ENCODE measurements at places on chromosomes 4 and X.

DNA sequence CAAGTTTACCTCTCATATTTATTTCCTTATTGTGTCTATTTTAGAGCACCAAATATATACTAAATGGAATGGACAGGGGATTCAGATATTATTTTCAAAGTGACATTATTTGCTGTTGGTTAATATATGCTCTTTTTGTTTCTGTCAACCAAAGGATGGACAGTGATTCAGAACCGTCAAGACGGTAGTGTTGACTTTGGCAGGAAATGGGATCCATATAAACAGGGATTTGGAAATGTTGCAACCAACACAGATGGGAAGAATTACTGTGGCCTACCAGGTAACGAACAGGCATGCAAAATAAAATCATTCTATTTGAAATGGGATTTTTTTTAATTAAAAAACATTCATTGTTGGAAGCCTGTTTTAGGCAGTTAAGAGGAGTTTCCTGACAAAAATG is 6.2 kb downstream of the FGB start:
- no peak for DNase-seq

DNA sequence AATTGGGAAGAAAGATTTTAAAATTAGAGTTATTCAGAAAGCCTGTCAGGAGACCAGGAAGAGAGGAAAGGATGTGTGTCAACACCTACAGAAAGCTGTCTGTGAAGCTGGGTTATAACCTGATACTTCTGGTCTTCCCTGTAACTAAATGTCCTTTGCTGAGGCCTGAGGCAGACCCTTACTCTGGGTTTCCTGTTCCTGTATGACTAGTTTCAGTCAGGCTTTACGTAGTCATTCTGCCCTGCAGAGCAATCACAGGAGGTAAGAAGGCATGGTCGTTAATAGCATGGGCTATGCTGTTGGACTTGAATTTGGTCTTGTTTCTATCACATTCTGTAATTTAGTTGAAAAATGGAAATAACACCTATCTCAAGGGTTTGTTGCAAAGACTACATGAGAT is 110.5 kb upstream of the IGFBP7 start:
- DNase-seq, result no peak

DNA sequence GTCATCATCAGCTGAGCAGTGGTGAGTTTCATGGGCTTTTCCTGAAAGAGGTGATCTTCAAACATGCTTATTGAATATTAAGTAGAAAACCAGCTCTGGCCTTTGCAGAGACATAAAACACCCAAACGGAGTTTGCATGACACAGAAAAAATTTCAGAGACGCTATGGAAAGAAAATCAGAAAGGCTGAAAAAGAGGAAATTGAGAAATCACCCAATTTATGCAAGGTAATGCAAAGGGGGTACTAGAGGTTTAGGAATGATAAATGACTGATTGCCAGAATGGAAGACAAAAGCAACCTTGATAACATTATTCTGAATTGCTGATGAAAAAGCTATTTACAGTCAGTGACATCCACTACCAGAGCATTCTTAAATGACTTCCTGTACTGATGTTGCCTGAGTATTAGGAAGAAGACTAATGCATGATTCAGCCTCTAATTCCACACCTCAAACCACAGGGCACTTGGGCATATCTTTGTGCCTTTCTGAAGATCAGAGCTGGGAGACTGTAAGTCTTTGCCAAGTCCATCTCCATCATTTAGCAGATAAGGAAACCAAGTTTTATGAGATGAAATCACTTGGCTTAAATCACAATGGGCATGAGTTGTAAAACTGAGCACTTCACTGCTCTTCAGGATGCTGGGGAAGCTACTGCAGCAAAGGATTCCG is 565.7 kb downstream of the PPARGC1A start:
- no peak for DNase-seq

DNA sequence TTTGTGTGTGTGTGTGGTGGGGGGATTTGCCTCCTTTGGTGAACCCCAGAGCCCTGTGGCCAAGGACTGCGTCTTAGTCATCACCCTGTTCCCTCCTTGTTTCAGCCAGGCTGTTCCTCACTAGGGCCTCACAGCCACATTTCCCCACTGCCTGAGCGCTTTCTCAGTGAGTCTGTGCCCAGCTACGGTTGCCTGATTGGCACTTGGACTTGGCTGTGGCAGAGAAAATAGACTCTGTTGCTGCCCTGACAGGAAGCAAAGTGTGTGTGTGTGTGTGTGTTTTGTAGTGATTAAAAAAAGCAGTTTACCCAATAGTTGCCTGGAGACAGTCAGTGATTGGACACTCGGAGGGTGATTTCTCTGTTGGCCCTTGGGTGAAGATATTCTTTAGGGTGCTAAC is 113.0 kb downstream of the UCHL1 start:
- DNase-seq, result no peak

DNA sequence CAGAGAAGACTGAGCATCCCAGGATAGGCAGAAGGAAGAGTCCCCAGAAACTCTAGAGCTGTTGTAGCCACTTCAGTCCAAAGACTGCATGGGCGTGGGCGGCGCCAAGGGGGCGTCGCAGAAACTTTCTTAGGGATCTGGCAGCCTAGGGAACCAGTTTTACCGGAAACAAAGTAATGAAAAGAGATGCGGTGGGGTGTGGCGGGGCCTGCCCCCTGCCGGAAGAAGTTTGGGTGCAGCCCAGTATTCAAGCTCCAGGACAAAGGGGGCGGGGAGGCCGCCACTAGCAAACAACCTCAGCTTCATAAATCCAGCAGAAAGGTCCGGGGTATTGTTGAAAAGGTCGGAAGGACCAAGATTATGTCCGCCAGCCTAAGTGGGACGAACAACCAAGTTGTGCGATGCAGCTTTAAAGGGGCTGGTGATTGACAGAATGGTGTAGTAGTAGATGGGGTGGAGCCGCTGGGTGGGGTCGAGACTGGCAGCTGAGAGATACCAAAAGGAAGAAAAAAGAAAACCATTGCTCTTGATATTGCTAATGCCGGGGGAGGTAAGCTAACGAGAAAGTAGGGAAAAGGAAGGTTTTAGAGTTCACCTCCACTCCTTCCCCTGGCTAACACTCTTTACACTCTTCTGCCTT is 190.5 kb downstream of the RRAGB start:
- DNase-seq, result no peak

DNA sequence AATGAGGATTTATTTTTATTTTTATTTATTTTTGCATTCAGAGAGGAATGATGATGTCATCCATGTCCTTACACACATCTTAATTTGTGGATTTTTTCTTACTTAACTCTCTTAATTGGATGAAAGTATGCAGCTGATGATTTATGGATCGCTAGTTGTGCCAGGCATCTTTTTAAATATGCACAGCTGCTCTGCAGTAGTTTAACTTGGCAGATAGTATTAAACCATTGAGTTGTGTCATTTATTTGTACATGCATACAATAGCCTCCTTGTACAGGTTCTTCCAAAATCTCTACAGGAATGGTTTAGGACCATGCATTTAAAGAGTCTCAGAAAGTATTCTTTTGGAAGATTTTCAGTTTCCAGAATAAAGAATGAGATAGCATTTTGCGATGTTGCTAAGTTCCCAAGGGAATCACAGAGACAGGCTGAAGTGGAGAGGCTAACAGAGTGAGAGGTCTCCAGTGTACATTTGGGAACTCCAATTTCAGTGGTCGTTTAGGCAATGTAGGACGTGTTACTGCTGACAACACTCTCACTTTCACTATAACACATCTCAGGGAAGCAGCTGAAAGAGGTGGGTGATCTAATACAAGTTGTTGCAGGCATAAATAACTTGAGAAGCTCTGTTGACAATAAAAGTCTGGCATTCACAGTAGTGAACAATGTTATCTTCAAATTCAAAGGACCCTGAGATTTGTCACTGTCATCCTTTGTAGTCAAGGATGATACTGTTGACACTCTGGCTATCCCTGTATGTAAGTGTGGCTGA is 49.9 kb upstream of the SCRG1 start:
- no peak for DNase-seq

- no peak for DNase-seq
These were observed 108.8 kb upstream of the MYOZ2 start for GRCh38 chr4:119026662-119027444.

GRCh38 chr4:25236971-25237370 is 3.1 kb downstream of the PI4K2B start:
- no peak for DNase-seq

DNA sequence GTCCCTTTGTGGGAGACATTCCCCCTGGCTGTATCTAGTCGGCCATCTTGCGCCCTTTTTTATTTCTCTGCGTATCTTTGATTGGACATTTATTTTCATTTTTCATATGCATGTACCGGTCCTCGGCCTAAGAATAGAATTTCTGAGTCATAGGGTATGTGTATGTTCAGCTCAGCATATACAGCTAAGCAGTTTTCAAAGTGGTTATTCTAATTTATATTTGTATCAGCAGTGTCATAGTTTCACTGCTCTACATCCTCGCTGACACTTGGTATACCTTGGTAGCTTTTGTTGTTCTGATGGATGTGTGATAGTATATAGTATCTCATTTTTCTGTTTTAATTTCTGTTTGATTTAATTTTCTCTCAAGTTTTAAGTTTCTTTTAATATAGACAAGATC is 38.7 kb downstream of the BEX3 start:
- no peak for DNase-seq

GRCh38 chr4:89657931-89658700 is 178.8 kb downstream of the SNCA start:
- no peak for DNase-seq

DNA sequence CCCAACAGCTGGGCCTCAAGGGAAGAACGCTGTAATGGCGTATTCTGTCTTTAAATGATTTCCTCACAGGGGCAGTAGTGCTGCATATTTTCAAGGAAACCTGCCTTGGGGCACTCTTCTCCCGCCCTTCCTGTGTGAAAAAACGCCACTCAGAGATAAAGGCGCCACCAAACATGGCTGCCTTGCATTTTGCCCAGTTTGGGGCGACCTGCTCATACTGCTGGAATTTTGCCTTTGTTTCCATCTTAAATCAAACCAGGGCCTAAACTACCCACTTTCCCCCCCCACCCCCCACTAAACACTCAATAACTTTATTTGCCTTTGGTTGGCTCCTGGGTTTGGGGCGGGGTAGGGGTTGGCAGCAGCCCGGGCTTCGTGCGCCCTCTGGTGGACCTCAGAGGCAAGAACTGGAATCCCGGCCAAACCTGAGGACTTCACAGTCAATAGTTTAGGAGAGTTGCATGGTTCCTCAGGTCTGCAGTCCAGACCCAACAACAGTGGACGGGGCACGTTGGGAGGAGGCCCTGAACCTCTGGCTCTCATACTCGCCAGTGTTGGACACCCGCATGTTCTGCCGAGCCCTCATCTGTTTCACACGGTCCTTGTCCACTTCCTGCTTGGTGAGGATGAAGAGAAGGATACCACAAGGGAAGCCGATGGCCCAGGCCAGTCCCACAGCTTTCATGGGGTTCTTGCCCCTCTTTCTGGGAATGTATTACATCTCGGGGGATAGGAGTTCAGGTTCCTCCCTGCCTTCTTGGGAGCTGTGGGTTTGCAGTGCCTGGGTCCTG is 220.1 kb upstream of the STK26 start:
- DNase-seq, result no peak

- no peak for DNase-seq
These were observed 615 bp downstream of the NEXMIF start for GRCh38 chrX:74924449-74925224.

- DNase-seq, result no peak
These were observed 231.7 kb downstream of the FBXW7 start for GRCh38 chr4:152304220-152304619.

GRCh38 chrX:141668371-141668770 is 30.2 kb downstream of the SPANXD start:
- no peak for DNase-seq

DNA sequence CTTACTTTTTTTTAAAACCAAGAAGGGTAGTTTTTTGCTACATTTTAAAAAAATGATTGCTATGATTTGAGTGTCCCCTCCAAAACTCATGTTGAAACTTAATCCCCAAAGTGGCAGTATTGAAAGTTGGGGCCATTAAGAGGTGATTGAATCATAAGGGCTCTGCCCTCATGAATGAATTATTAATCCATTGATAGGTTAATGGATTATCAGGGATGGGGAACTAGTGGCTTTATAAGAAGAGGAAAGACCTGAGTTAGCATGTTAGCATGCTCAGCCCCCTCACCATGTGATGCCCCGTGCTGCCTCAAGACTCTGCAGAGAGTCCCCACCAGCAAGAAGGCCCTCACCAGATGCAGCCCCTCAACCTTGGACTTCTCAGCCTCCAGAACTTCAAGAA is 31.0 kb downstream of the SMIM43 start:
- DNase-seq, result no peak

- DNase-seq, result no peak
These were observed 20.8 kb downstream of the CLCN4 start for GRCh38 chrX:10177601-10178000.

- no peak for DNase-seq
These were observed 256.7 kb upstream of the GNPDA2 start for GRCh38 chr4:44983083-44983482.

DNA sequence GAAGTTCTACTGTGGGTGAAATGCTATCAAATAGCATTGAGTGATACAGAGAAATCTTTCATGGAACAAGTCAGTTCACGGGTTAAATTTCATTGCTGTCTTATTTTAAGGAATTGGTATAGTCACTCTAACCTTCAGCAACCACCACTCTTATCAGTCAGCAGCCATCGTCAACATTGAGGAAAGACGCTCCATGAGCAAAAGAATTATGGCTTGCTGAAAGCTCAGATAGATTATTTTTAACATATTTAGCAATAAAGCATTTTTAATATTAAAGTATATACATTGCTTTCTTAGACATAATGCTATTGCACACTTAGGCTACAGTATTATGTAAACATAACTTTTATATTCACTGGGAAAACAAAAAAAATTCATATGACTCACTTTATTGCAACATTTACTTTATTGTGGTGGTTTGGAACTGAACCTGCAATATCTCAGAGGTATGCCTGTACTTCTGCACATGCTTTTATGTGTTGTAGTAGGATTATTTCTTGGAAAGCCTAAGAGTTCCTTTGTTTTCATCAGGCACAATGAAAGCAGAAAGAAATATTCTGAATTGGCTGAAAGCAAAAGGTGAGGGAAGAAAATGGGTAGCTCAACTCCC is 586.7 kb downstream of the GBA3 start:
- DNase-seq, result no peak

DNA sequence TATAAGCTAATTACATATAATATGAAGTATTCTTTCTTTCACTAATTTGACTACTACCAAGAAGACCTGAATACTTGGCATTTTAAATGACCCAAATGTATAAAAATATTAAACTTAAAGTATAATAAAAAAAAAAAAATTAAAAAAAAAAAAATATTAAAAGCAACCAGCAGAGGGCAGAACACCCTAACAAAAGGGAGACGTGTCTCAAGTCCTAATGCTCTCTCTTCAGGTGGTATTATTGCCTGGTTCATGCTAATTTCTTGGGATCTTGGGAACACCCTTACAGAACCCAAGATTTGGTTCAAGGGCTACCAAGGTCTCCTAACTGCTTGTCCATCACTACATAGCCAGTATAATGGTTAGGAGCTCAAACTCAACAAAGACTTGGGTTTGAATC is 754.8 kb downstream of the RAB28 start:
- no peak for DNase-seq
